ENCODE measurements at places on chromosomes 16 and 17.
A peak's percentile ranks its signal among the peaks of the same experiment; 100 is the strongest.

GRCh38 chr16:11078812-11079459 lies 134.6 kb downstream of the CLEC16A start:
- DNase-seq: no peak

DNA sequence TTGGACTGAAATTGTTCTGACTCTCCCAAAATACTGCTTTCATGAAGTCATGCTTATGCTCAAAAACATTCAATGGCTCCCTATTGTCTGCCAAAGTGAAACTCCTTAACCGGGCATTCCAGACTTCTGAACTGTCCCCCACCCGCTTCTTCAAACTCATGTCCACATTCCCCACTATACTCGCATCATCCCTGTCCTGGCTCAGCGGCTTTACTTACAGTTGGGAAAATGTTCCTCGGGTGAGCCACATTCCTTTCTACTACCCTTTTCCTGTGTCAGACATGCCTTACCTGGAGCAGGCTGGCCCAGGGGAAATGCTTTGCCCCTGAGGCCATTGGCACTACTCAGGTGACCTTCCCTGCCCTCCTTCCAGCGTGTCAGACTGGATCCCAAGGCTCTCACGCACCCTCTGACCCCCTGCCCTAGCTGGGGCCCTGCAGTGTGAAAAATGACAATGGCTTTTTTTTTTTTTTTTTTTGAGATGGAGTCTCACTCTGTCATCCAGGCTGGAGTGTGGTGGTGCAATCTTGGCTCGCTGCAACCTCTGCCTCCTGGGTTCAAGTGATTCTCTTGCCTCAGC lies 5.3 kb downstream of the CYGB start:
- no peak for DNase-seq

DNA sequence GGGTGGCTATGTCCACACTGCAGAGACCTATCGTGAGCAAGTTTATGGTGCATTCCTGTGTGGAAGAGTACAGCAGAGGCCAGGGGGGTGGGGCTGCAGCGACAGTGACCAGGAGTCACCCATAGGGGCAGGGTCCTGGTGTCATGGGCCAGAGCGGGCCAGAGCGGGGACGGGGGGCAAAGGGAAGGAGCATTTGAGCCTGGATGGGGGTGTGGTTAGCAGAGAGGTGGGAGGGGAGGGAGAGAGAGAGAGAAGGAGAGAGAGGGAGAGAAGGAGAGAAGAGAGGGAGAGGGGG lies 17.8 kb downstream of the JPH3 start:
- no peak for DNase-seq

DNA sequence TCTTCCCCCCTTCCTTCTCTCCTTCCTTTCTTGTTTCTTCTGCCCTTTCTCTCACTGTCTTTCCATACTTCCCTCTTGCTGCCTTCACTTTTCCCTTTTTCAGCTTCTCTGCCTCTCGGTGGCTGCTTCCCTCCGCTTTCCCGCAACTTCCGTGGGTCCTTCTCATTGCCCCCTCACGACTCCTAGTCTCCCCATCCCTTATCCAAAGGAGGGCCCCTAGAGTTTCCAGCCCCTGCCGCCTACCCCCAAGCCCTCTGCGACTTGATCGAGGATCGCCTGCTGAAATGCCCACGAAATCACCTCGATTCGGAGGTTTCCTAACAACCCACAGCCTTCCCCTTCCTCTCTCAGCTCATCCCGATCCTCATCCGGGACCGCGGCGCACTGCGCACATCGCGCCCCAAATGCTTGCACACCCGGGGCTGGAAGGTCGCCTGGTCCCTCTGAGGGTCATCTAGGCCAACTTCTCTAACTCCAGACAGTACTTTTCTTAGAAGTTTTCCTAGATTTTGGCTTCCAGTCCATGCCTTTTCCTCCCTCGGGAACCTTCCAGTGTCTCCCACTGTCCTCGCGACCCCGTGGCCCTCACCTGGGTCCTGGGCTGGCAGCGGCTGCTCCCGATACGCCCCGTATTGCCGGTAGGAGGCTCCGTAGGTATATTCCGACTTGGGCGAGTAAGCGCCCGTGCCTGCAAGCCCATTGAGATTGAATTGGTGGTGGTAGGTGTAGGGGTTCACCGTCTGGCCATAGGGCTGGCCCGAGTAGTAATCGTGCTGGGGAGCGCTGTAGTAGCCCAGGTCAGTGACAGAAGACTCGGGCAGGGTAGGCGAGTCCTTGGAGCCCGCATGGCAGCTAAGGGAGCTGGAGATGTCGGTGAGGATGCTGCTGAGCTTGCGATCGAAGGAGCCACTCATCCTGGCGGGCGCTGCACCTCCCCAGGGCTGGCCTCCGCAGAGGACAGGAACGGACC lies 654 bp downstream of the DLX3 start:
- peak; percentile 77 for DNase-seq

DNA sequence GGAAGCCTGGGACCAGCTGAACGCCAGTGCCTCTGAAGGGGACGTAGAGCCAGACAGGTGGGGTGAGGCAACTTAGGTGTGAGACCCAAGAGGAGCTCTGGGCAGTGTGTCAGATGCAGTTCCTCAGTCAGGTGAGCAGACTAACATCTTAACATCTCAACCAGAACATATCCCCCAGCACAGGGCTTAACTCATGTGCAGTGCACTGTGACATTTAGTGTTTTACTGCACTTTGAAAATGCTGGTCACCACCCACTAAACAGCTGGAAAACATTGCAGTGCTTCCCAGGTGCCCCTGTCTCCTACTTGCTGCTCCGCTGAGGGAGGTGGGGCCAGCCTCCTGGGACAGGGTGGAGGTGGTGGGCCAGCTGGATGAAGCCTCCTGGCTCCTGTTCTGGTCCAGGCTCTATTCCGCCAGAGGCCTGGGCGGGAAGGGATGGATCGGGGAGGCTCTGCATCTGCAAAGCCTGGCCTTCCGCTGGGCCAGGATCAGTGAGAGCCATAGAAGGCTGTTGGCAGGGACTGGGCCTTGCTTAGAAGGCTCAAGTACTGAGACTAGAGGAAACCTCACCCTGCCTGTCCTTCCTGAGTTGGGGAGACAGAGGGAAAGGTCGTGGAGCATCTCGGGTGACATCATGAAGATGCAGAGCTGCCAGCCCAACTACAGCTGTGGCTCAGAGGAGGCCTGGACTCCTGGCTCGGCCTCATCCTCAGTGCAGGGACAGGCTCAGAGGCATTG lies 7.9 kb upstream of the MRC2 start:
- DNase-seq: no peak
